ENCODE measurements at places on chromosomes 12 and 14.

DNA sequence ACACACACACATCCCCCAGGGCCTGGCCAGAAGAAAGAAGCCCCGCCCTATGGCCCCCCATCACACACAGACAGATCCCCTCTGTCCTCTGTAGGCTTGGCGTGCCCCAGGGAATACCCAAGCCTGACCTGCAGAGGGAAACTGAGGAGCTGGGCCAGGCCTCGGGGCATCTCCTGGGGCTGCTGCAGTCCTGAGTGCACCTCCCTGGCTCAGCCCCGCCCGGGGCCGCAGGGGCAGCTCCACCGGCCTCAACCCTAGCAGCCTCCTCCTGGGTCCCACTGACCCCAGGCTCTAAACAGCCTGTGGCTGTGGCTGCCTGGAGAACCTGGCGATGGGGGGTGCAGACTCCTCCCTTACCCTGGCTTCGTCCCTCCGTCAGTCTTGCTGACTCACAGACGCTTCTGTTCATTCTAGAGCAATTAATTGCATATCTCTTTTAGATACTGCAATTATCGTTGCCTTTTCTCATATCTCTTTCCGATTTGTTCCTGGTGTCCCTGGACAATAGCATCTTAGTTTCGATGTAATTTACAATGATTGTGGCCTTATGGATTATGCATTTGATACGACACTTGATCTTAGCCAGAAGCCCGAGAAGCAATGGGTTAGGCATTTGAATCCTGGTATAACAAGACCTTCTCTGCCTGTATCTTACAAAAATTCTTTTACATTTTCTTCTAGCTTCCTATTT, 45.8 kb upstream of the EIF5 start:
- DNase-seq: no peak

DNA sequence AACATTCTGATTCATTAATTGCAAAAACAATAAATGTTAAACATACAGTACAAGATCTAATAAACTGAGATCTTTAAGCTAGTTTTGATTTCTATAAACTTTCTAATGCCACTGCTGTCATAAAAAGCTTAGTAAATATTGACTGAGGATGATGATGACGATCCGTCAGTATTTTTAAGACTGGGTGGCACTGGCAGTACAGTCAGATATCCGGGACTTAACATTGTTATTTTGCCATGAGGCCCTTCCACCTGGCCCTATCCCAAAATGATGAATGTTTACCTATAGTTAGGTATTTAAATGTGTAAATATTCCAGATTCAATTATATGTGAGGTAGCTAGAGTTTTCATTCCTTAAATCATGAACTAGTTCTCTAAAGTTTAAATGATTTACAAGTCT, 158.5 kb downstream of the FOXA1 start:
- no peak for DNase-seq

DNA sequence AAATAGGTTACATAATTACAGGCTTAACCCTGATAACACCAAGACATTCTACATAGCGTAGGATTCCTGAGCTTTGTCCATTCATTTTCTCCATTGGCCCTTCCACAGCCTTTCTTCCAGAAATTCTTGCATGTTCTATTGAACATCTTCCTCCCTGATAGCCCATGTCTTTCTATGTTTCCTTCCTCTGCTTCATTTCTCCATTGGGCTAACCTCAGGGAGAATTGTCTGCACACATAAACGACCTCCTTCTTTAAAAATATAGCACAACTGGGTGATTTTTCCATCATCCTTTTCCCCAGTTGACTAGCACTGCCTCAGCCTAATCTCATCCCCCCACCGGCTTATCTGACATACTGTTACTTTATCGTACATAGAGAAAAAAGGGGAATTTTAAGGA, 11.2 kb downstream of the DIO2 start:
- no peak for DNase-seq

GRCh38 chr12:130559806-130560205, 156.3 kb downstream of the RIMBP2 start:
- no peak for DNase-seq

DNA sequence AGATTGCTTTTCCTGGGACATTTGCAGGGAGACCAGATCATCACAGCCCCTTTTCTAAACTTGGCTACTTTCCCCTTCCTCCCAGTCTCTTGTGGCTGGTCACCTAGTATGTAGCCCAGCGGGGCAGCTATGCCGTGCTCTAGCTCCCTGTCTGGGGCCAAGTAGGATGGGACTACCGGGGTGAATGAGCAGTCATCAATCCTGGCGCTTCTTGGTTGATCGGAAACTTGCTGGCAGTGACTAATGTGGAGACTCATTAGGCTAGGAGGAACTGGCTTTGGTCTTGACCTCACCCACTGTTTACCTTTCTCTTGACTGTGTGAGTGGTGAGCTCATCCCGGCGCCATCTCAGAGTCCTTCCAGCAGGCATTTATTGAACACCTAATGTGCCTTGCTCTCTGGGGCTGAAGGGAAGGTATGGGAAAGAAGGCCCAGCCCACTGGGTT, 15.9 kb downstream of the PLEKHG3 start:
- DNase-seq: no peak

- no peak for DNase-seq
Observed at GRCh38 chr12:71312768-71313403, 126.7 kb upstream of the LGR5 start.

DNA sequence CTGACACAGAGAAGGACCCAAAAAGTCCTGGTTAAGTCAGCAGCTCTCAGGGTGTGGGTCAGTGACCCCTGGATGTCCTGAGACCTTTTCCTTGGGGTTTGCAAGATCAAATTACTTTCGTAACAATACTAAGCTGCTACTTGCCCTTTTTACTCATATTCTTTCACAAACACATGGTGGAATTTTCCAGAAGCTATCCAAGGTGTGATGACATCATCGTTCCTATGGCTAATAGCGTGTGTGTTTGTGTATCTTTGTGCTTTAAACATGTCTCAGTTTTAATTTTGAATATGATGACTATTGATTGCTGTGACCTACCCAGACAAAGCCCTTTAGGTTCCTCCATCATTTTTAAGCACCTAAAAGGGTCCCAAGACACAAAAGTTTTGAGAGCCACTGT, 176.2 kb downstream of the PHETA1 start:
- no peak for DNase-seq

- no peak for DNase-seq
Observed at GRCh38 chr12:20527417-20528163, 159.3 kb downstream of the PDE3A start.

Data from GM12892 (cell line).